ENCODE measurements at places on chromosomes 12 and 14.

GRCh38 chr14:56805201-56805991 lies 4.9 kb downstream of the OTX2 start:
- no peak for DNase-seq

- DNase-seq: no peak
These were observed 86.5 kb downstream of the DAAM1 start for GRCh38 chr14:59274991-59275391.

DNA sequence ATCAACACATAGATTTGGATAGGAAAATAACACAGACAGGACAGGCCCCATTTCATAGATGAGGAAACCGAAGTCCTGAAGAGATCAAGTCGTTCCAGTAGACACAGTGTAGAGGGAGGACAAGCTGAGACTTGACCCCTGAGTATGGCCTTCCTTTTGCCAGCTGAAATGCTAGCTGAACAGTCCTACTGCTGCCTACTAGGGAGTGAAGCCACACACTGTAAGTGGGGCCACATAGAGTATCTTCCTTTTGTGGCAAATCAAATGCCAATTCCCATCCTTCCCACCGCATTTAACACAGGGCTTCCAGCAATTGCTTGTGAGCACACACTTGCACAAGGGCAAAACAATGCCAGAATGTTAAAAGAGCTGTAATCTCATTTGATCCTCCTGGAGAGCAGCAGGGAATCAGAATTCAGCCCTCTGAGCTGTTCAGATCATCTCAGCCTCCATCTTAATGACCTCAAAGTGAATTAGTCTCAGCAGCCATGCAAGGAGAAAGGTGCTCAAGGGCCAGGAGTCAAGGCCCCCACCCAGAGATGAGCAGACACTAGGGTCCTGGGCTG lies 380.5 kb downstream of the EMP1 start:
- DNase-seq: no peak

- DNase-seq: no peak
These were observed 278.2 kb upstream of the RTL1 start for GRCh38 chr14:101181446-101182313.

GRCh38 chr12:32522331-32523221 lies 123.2 kb downstream of the FGD4 start:
- no peak for DNase-seq

- no peak for DNase-seq
These were observed 1.2 kb downstream of the RAB15 start for GRCh38 chr14:64970776-64971477.

DNA sequence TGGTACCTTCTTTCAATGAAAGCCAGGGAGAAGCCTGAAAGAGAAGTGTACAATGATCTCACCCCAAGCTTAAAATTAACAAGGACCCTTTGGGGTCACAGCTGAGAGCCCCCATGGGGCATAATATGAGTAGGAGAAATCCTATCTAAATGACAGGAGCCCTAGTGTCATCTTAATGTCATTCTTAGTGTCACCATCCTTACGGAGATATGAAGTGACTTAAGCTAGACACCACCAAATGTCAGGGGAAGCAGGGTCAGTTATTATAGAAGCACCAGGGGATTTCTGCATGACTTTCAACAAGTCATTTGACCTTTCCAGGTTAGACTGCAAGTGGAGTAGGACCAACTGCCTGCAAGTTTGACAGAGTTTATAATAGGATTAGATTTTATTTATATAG lies 28.9 kb upstream of the STON2 start:
- DNase-seq: no peak

- DNase-seq: no peak
These were observed 31.4 kb downstream of the SSPN start for GRCh38 chr12:26226629-26227360.

- no peak for DNase-seq
These were observed 296.4 kb downstream of the FOXG1 start for GRCh38 chr14:29062976-29063375.

- DNase-seq: no peak
These were observed 69.5 kb downstream of the TMEM30B start for GRCh38 chr14:61211476-61212255.

- DNase-seq: no peak
These were observed 52.3 kb downstream of the SOCS2 start for GRCh38 chr12:93624595-93625294.

DNA sequence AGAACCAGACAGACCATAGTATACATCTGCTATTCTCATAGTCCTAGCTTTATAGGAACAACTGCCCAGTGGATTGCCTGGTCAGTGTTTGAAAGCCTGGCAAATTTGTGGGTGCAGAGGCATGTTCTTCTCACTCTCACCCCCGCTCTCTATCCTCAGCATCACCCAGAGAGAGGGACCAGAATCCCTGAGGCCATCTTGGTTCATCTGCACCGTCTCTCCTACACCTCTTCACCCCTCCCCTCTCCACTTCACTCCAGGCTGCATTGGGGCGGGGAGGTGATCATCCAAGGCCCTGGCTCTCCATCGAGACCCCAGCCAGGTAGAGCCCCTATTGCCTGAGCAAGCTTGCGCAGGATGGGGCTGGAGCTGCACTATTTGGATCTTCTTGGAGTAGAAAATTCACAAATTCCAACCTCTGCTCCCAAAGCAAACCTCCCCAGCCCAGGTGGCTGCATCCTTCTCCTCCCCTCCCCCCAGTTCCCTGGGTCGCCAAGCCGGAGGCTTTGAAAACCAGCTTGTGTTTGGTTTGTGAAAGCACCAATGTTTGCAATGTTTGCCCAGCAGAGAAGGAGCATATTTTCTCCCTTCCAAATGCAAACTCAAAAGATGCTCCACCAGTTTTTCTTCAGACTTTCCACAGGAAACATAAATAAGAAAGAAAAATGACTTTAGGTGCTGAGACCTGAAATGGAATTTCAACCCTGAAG lies 18.6 kb upstream of the COL2A1 start:
- DNase-seq: no peak

DNA sequence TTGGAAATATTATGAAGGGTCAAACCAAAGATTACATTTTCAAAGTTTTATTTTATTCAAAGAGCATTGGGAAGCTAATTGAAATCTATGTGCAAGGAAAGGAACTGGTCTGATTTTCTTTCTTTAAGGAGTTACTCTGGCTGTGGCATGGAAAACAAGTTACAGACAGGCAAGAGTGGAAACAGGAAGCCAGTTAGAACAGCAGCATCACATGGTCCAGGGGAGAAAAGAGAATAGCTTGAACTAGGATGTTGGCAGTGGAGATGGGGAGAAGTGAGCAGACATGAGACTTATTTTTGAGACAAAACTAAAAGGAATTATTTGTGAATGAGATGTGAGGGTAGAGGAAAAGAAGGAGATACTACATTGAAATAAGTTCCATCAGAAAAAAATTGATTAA lies 3.4 kb downstream of the OR11G2 start:
- no peak for DNase-seq

DNA sequence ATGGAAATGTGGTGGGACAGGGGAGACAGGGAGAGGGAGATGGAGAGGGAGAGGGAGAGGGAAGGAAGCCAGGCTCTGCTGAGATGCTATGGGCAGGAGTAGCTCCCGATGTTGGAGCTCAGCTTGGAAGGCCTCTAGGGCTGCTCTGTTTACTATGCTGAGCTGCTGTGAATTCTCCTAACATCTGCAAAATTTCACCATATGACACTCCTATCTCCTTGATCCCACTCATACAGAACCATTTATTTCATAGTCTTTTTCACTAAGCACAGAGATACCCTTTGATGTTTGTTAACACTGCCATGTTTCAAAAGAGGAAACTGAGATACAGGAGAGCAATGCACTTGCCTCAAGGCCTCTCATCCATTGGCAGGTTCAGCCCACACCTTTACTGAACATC lies 60.7 kb downstream of the C12orf75 start:
- DNase-seq: no peak

DNA sequence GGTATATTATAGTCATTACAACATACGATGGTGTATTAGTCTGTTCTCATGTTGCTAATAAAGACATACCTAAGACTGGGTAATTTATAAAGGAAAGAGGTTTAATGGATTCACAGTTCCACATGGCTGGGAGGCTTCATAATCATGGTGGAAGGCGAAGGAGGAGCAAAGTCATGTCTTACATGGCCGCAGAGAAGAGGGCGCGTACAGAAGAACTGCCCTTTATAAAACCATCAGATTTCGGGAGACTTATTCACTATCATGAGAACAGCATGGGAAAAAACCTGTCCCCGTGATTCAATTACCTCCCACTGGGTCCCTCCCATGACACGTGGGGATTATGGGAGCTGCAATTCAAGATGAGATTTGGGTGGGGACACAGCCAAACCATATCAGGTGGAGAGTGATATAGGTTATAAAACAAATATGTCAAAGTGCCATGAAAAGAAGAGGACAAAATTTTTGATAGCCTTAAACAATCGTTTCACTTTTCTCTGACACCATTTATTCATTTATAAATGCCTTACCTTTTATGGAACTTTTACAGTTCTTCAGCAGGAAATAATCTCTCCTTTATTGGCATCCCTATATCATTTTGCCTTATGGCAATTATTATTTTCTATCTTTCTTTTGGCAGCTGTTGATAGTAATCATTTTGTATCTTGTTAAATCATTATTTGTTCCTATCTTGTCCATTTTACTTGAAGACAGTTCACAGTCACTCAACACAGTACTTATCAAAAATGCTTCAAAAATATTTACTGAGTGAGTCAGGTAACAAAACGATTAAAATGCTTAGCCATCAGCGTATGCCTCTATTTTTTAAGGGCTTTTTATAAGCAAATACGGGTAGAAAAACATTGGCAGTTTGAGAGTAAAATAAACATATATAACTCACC lies 196.0 kb downstream of the RAD51B start:
- no peak for DNase-seq

DNA sequence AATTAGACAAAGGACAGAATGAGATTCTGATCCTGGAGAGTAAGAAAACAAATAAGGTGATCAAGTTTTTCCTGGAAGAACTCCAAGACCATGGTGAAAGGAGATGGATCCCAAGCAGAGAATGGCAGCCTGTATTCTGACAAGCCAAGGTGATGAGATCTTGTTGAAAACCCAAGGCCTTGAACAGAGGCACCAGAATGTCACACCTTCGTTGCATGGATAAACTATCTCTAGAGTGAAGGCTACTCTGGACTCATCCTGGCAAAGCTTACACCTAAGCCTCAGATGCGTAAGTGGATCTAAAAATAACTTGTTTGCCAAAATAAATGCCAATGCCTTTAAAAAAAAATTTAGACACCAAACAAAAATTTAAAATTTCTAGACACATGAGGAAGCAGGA lies 605.9 kb downstream of the ETNK1 start:
- DNase-seq: no peak

DNA sequence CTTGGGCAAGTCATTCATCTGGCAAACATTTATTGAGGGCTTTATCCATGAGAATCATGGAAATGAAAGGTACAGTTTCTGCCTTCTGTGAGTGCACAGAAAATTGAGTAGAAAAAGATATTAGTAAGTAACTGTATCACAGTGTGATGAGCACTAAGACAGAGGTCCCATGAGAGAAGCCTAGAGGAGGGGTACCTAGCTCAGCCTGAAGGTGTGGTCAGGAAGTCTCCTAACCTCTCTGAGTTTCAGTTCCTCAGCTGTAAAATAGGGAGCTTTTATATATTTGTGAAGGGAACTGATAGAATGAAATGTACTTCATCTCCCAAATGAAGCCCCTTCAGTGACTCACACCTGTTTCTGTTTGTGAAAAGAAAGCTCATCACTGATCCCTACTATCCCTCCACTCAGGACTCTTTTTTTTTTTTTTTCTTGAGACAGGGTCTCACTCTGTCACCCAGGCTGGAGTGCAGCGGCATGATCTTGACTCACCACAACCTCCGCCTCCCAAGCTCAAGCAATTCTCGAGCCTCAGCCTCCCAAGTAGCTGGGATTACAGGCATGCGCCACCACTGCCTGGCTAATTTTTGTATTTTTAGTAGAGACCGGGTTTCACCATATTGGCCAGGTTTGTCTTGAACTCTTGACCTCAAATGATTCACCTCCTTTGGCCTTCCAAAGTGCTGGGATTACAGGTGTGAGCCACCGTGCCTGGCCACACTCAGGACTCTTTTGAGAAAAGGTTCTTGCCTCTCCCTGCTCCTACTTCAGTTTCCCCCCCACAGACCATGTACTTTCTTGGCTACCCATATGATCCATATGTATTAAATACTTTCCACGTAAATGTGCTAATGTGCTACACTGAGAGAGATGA lies 93.7 kb upstream of the FUT8 start:
- DNase-seq: no peak

- DNase-seq: no peak
These were observed 80.3 kb downstream of the SYNE2 start for GRCh38 chr14:63933110-63933509.

DNA sequence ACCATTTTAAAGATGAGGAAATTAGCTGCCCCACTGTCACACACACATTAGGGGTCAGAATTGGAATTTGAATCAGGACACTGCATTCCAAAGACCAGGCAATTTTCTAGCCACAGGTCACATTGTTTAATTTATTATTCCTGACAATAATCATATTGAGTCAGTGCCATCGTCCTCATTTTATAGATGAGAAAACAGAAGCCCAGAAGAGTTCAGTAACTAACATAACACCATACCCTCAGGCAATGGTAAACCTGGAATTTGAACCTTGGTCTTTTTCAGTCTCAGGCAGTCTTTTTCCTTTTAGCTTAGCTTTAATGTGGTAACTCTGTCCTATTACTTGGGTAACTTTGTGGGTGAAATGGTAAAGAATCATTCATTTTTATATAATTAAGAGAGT lies 330.3 kb upstream of the SYT1 start:
- no peak for DNase-seq

DNA sequence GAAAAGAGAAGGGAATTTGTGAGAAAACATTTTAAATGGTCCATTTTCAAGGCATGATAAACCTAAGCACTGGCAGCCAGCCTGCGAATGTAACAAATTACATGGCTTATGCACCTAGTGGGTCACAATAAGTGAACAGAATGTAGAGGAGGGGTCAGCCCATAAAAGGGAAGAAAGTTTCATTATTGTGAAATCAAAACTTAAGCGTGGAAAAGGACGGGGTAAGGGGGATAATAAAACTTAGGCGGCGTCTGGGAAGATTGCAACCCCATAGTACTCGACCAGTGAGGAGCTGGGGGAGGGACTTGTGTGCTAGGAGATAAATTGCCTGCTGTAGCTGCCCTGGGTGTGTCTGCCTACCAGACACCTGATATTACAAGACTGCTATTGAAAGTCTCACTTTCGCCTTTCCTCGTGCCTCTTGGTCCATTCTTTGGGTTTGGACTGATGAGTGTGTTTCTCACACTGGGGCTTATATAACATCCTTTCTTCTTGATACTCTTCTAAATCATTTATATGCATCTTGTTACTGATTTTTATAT lies 40.6 kb downstream of the ZDHHC17 start:
- no peak for DNase-seq

DNA sequence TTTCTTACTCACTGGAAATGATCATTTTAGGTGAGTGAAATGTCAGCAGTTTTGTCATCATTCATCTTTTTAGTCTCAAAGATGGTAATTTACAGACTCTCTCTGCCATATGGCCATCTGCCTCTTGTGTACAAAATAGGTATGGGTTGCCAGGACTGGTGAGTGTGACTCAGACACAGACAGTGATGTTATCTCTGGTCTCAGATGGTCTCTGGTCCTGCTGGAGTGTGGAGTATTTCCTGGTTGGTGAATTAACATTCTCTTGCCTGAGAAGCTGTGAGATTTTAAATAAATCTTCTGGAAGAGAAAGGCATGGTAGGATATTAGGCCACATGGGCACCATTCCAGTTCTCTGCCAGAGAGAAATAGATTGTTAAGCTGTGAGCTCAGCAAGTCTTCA lies 207.0 kb downstream of the ATP23 start:
- no peak for DNase-seq

All from activated T-helper 9 cell treated with anti-CD3 and anti-CD28 coated beads, Interleukin-2, amount 50 U/mL, for 16 hours (primary cell).